ENCODE measurements at places on chromosomes 11 and 22. TPM values are rescaled to one million over a fixed set of nuclear protein-coding genes. Genes with fewer than 3 reads are reported as not detected.

VPS37C gene
- total RNA-seq = 12.1 TPM

PIH1D2 gene
- 0.99 TPM for total RNA-seq

UBQLNL gene
- not detected for total RNA-seq

MRGPRF gene
- 0.51 TPM for total RNA-seq

ADORA2A gene
- total RNA-seq = 8.7 TPM

ZNRF3 gene
- 9.1 TPM for total RNA-seq

MEN1 gene
- total RNA-seq = 26.3 TPM

CARD18 gene
- not detected for total RNA-seq

PNPLA3 gene
- 1.9 TPM for total RNA-seq

ADAMTS15 gene
- 7.9 TPM for total RNA-seq

CDC42EP1 gene
- total RNA-seq = 12.4 TPM

CSF2RB gene
- not detected for total RNA-seq

OR5P2 gene
- not detected for total RNA-seq

MPZL3 gene
- total RNA-seq = 0.10 TPM

PKDREJ gene
- total RNA-seq = not detected

CHADL gene
- 2.9 TPM for total RNA-seq

C11orf86 gene
- not detected for total RNA-seq

- no peak for DNase-seq
Observed at GRCh38 chr22:37627545-37627944, 11.9 kb upstream of the SH3BP1 start.

DNA sequence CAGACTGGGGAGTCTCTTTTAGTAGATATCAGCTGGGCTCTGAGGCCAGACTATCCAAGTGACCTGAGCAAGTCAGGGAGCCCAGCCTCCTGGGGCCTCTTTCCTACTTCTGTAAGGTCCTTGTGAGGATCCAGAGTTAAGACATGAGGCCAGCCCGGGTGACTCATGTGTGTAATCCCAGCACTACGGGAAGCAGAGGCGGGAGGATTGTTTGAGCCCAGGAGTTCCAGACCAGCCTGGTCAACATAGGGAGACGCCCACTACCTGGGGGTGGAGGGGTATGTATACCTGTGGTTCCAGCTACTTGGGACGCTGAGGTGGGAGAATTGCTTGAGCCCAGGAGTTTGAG, 36.9 kb upstream of the POLA2 start:
- no peak for DNase-seq

- DNase-seq = no peak
Observed at GRCh38 chr22:38347944-38348750, 30.9 kb upstream of the CSNK1E start.

DNA sequence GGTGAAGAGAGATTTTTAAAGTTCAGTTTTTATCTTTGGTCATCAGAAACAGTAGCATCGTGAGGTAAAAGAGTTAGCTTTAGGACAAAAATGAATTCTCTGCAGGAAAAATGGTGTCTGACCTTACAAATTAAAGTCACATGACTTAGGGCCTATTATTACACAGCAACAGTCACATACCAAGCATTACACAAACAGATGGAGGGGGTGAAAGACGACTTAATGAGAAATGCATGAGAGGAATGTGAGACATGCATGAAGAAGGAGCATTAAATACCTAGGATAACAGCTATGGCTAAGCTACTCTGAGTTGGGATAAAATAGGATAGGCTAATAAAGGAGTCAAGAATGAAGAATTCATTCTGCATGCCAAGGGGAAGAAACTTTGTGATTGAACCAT, 77.5 kb downstream of the BLID start:
- peak; percentile 15 for DNase-seq

DNA sequence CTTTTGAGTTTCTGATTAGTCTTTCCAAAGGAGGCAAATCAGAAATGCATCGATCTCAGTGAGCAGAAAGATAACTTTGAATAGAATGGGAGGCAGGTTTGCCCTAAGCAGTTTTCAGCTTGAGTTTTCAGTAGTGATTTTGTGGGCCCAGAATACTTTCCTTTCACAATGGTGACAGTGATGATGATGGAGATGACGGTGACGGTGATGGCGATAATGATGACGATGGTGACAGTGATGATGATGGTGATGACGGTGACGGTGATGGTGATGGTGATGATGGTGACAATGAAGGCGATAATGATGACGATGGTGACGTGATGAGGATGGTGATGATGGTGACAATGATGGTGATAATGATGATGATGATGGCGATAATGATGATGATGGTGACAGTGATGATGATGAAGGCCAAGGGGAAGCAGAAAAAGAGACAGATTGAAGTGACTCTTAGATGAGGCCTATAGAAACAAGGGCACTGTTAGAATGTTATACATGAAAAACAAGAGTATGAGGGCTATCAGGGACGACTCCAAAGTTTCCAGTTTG, 153.4 kb upstream of the B3GAT1 start:
- no peak for DNase-seq

- no peak for DNase-seq
Observed at GRCh38 chr11:66967670-66968425, 7.3 kb upstream of the C11orf86 start.

- DNase-seq = no peak
Observed at GRCh38 chr11:104873252-104873651, 25.0 kb downstream of the CASP12 start.

DNA sequence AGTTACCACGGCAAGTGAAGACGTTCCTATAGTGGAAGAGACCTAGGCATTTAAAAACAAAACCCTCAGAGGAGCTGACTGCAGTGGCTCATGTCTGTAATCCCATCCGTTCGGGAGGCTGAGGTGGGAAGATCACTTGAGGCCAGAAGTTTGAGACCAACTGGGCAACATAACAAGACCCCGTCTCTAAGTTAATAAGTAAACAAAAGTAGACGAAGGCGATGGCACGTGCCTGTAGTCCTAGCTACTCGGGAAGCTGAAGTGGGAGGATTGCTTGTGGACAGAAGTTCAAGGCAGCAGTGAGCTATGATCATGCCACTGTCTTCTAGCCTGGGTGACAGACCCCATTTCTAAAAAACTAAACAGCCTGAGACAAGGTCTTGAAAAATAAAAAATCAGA, 3.8 kb upstream of the ADSL start:
- no peak for DNase-seq

- no peak for DNase-seq
Observed at GRCh38 chr11:1303973-1304372, 5.5 kb downstream of the TOLLIP start.

GRCh38 chr11:59426361-59427067, at the start of gene OR5A2:
Gene OR5A2, minus strand, starts transcription at chr11:59426413. Its CDS starts 3,460 bp downstream, at chr11:59422953.
- no peak for DNase-seq

GRCh38 chr11:46944356-46945075, 8.0 kb downstream of the CSTPP1 start:
- DNase-seq = no peak

- DNase-seq = peak; percentile 31
Observed at GRCh38 chr11:129750343-129751292, 65.0 kb upstream of the TMEM45B start.

GRCh38 chr11:126400479-126400878, 45.0 kb downstream of the ST3GAL4 start:
- no peak for DNase-seq

- no peak for DNase-seq
Observed at GRCh38 chr11:116507016-116507415, 265.8 kb downstream of the BUD13 start.

GRCh38 chr22:30485362-30485988, 13.7 kb upstream of the SEC14L3 start:
- peak; percentile 52 for DNase-seq

- no peak for DNase-seq
Observed at GRCh38 chr22:24437091-24437490, 9.7 kb downstream of the ADORA2A start.

All from SJCRH30 (cell line).